ENCODE measurements at places on chromosomes 5 and 9. TPM values are rescaled to one million over a fixed set of nuclear protein-coding genes. Genes with fewer than 3 reads are reported as not detected.

FAM151B gene
- total RNA-seq = 2.0 TPM

THBS4 gene
- not detected for total RNA-seq

TAF11L5 gene
- total RNA-seq = not detected

FPGS gene
- 90.7 TPM for total RNA-seq

IGIP gene
- 2.4 TPM for total RNA-seq

AQP3 gene
- 0.93 TPM for total RNA-seq

Measured in endothelial cell of umbilical vein (primary cell).